ENCODE measurements at places on chromosomes 4 and X.

GRCh38 chrX:111728096-111728495 lies 47.1 kb downstream of the ALG13 start:
- DNase-seq, result no peak

- peak; percentile 58 for DNase-seq
Observed at GRCh38 chr4:94676970-94677369, 80.8 kb upstream of the BMPR1B start.

GRCh38 chr4:63218856-63219255 lies 1190.4 kb downstream of the TECRL start:
- DNase-seq, result no peak

- DNase-seq, result no peak
Observed at GRCh38 chr4:74039315-74039763, 850 bp upstream of the CXCL3 start.

GRCh38 chrX:30597216-30598012 lies 19.8 kb upstream of the TASL start:
- DNase-seq, result no peak

Data from choroid plexus epithelial cell (primary cell).